HL-60 (cell line): ENCODE measurements at places on chromosomes 12 and 14.

DNA sequence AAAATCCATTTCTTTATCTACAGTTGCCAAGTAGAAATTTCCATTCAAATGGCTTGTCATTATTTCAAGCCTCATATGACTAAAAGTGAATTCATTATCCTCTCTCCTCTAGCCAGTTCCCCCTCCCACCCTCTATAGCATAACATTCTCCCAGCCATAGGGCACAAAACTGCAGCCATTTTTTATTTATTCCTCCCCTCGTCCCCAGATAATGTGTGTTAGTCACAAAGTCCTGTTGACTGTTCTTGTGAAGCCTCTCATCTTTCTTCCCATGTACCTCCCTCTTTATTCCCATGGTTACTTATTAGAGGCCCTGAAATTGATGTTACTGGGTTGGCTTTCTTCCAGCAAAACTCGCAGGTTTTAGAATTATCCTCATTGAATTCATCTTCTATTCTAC, 13.2 kb downstream of the RTN1 start:
- DNase-seq: no peak

GRCh38 chr14:50400461-50400860, 3.8 kb upstream of the CDKL1 start:
- no peak for DNase-seq

DNA sequence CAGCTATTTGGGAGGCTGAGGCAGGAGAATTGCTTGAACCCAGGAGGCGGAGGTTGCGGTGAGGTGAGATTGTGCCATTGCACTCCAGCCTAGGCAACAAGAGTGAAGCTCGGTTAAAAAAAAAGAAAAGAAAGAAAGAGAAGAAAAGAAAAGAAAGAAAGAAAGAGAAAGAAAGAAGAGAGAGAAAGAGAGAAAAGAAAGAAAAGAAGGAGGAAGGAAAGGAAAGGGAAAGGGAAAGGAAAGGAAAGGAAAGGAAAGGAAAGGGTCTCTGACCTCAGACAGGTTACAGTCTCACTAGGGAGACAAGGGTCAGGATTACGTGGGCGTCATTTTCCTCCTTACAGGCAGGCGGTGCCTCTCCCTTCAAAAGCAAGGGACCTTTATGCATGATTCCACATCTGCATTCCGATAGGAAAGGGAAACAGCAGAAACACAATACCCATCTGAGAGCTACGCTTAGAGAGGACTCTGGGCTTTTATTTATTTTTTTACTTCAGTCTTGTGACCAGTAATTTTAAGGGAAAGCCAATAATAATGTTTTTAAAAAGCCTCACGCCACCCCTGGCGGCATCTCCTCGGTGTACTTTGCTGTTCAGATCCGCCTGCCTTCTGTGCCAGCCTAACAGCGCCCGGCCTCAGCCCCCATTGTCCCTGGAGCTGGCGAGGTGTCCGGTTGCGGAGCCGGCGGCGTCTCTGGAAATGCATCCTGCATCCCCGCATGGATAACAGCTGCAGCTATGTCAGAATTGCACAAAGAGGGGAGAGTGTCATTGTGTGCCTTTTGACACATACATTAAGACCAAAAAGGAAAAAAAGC, 945 bp upstream of the HIP1R start:
- DNase-seq: peak; percentile 15

GRCh38 chr12:132484891-132485441, 5.0 kb upstream of the FBRSL1 start:
- no peak for DNase-seq

DNA sequence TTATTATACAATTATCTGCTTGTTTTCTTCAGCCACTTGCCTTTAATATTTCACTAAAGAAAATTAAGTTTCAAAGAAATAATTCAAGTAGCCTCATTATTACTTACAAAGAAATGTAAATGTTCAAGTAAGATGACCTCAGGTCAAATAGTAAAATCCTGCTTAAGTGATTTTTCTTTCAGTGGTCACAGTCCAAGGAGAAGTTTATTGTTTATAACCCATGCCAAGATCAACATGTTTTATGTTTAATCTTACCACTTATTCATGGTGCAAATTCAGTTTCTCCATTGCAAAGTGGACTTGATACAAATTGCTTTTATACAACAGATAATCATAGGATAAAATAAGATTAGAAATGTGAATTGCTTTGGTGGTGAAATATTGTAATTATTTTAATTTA, 370.2 kb upstream of the FLRT2 start:
- no peak for DNase-seq

- no peak for DNase-seq
Measured at GRCh38 chr12:78725951-78726580, 138.5 kb upstream of the SYT1 start.

DNA sequence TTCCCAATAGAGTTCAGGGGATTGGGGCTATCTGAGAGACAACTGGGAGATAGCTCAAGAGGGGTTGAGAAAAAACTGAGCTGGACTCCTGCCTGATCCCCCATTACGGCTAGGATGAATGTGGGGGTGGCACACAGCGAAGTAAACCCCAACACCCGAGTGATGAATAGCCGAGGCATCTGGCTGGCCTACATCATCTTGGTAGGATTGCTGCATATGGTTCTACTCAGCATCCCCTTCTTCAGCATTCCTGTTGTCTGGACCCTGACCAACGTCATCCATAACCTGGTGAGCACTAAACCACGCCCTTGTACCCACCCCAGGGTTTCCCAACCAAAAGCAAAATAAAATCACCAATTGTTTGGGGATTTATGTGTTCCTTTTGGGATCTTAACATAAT, 1.0 kb downstream of the ORMDL2 start:
- no peak for DNase-seq

DNA sequence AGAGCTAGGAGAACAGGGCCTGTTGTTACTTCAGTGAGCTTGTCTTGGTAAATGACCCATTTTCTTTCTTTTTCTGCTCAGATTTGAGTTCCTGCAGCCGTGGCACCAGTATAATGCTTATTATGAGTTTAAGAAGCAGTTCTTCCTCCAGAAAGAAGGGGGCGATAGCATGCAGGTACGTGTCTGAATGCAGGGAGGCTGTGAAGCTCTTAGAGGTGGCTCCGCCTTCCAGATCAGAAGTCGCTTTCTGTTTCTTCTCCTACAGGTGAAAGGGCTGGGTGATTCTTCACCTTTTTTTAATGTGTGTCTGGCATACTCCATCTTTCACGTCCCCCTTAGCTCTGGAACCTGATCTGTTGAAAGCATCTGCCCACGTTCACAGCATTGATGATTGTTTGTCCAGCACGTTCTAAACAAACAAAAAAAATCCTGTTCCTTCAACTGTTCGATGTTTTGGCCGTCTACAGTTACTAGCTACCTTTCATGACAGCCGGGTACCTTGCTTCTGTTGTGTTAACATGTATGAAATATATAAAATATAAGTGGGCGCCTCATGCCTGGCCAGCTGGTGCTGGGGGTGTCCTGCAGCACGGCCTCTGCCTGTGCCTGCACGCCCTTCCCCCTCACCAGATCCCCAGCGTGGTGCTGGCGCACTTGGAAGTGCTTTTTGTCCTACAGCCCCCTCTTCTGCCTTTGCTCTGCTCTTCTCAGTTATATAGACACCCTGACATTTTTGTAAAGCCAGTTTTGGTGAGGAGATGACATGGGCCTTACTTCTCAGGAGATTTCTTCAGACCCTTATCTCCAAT, 44.6 kb downstream of the SFSWAP start:
- DNase-seq: no peak

GRCh38 chr14:75418850-75419768, 8.7 kb upstream of the JDP2 start:
- peak; percentile 49 for DNase-seq

DNA sequence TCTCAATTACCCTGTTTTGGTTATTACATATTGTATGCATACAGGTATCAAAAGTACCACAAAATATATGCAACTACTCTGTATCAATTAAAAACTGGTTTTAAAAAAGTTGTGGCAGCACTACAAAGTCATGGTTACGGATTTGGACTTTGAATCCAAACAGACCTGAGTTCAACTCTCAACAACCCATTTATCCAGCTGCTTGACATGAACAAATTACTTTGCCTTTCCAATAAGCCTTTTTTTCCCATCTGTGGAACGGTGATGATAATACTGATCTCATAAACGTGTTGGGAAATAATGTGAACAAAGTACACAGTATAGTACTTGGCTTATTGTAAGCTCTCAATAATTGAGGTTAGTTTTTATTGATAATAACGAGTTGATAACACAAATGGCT, 85.0 kb downstream of the MNAT1 start:
- no peak for DNase-seq

DNA sequence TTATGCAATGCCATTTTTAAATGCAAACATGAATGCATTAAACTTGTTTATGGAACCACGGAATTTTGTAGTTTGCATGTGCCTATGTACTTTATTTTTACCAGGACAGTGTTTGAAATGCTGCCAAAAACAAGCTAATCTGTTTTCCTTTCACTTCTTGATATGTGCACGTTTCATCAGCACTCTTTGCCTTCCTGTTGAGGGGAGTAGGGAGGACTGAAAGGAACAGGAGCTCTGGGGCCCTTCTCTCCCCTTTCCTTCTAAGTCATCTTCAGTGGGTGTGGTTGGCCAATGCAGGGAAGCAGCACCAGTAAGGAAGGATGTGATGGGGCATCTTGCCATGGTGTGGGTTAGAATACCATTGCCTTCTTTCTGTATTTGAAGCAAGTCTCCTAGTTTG, 12.1 kb upstream of the PPP4R4 start:
- no peak for DNase-seq

GRCh38 chr12:5333096-5333495, 98.8 kb upstream of the NTF3 start:
- no peak for DNase-seq

DNA sequence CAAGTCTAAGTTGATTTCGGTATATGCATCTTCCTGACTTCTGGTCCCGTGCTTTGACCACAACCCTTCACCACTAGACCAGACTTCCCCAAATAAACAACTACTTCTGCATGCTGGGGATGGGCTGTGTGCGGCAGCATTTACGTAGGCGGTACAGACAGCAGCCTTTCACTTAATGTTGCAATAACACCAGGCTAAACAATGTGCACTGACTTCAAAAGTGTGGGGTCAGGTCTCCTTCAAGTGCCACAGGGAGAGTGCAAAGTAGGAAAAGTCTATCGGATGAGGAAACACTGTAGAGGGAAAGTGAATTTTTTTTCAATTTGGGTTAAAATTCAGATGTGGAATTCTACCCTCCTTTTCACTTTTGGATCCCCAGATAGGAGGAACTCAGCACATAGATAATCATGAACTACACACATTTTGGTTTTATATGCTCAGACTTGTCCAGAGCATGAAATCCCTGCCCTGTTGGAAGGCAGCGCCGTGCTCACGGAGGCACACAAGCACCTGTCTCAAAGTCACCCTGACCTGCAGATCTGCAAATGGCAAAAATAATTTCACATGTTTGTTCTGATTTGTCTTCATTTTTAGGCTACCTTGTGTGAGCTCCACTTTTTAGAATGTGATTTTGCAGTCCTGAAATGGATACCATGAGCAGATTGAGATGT, 3.6 kb upstream of the FOS start:
- DNase-seq: peak; percentile 92

DNA sequence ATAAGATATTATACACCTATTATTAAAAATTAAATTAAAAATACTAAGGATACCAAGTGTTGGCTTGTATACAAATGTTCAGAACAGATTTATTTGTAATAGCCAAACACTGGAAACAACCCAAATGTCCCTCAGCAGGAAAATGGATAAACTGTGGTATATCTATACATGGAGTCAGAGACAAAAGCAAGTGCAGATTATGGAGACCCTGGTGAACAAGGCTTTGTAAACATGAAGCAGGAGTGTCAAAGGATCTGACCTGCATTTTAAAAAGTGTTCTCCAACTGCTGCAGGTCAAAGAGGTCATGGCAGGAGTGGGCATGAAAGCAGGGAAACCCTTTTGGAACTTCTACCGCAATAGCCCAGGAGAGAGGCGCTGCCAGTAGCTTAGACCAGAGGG, 181.6 kb downstream of the STXBP6 start:
- no peak for DNase-seq
